Inflammatory macrophage treated with lipopolysaccharide for 1 hour (primary cell): ENCODE measurements at places on chromosomes 1 and 21.
A peak's percentile ranks its signal among the peaks of the same experiment; 100 is the strongest.

DNA sequence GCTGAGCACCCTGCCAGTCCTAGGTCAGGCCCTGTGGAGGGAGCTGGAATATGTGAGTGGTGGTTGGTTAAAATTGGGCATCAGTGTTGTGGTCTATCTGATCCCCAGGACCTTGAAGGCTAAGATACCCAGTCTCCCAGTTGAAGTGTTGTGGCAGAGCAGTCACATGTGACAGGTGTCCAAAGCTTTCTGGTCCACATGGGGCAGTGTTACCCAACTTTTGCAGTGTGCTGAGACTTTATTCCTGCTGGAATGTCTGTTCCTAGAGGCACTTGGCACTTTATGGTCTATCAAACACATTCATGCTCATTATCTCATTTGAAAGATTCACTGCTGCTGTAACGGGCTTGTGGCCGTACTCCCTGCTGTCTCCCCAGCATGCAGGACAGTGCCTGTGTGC is 21.0 kb upstream of the LORICRIN start:
- no peak for DNase-seq

DNA sequence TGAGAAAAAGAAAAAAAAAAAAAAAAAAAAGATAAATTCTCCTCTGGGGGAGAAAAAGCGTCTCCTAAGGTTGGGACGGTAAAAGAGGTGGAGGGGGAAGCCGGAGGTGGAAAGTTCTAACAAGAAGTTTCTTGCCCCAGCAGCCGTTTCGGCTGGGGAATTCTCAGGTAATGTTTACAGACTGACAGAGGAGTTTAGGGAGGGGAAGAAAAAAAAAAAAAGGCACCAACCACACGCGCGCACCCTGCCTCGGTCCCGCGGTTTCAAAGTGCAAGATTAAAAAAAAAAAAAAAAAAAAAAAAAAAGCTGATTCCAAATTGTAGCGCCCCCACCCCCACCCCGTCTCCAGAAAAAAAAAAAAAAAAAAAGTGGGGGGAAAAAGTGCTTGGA is 504 bp downstream of the DHRS3 start:
- DNase-seq: peak; percentile 12

DNA sequence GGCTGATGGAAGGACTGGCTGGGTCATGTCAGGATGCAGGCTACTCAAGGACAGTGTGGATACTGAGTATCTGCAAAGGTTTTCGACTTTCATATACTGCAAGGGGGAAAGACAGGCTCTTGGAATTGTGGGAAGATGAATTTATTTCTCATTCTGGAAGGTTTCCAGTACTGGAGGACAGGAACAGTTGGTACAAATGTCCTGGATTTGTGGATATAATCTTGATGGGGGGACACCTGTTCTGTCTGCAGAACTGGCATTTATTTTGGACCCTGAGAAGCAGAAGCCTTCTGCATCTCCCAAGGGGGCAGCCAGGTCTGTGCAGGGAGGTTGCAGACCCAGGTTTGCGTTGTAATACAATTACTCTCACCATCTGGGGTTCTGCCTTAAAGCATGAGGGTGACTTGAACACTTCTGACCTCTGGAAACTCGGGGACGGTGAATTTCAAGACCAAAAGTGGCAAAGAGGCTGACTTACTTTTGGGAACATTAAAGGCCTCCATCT is 65.8 kb downstream of the NOS1AP start:
- no peak for DNase-seq

DNA sequence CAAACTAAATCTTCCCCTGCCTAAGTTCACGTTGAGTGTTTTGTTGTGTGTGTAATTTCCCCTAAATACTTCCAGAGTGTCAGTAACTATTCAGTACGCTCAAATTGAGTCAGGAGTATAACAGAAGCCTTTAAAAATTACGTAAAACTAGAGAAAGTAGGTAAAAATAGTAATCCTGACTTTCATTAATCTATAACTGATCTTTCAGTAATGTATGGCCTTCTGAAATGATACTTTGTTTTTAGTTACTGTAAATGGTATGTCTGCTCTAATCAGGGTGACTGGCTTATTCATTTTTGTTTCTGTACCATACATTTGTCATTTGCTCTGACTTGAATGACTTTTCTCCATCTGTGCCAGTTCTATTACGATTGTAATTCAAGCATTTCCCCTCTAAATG is 29.4 kb downstream of the MIER1 start:
- DNase-seq: no peak

DNA sequence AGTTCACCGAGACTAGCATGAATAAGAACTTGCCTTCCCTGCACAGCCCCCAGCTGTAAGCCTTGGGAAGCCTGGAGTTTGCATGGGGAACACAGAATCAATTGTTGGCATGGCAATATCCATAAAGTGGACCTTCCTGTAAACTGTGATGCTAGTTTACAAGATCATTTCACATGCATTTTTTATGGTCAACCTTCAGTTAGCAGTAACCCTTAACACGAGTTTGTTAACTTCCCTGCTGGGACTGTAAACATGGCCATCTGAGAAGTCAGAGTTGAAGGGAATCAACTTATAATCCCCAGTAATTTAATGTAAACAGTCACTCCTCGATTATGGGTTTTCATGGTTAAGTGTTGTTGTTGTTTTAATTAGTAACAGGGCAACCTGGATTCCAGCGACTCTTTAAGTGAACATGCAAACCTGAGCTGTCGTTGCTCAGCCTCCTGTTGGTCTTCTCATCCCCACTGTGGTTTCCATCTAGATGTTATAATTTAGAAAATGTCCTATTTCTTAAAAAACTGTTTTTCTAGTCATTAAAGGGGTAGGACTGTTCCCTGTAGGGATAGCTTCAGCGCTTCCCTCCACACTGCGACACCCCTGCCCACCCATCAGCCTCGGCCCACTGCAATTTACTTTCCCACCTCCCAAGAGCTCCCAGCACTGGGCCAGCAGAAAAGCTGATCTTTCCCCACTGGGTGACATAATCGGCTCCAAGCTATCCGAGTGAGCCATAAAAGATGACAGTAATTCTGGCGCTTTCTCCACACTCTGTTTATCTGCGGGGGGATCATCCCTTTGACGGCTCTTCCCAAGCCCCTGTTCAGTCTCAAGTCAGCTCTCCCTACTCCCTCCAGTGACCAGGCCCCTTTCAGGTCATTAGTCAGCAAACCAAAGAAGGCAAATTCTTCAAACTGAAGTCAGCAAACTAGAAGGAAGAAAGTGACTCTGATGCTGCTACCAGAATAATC is 107.6 kb upstream of the IPO9 start:
- no peak for DNase-seq

- no peak for DNase-seq
Observed at GRCh38 chr21:20968391-20968790, 29.8 kb upstream of the NCAM2 start.

DNA sequence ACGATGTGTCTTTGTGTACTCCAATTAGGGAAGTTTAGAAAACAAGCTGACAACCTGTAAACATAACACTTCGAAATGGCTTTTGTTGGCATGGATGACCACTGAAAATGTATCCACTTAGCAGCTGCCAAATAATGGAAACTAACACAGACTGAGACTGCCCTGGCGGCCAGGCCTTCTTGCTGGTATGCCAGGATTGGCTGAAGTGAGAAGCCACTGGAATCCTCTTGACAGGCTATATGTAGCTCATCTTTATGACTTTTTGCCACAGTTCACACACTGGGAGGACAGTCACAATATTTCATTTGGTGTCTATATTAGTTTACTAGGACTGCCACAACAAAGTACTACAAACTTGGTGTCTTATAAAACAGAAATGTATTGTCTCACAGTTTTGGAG is 12.9 kb upstream of the CTBS start:
- DNase-seq: no peak

DNA sequence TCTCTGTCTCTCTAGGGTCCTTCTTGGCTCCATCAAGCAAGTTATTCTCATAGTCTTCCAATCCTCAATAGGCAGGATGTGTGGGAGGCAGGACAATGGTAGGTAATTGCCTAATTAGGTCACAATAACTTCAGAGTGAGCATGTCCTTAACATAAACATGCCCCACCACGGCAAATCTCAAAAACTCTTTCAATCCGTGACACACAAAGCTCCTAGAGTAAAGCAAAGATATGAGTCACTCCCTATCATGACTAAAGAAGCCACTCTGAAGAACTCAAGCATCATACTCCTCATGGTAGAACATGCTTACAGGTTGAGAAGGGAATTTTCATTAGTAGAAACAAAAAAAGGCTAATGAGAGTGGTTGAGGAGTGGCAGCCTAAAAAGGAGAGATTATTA is 4.9 kb downstream of the HAO2 start:
- DNase-seq: no peak

DNA sequence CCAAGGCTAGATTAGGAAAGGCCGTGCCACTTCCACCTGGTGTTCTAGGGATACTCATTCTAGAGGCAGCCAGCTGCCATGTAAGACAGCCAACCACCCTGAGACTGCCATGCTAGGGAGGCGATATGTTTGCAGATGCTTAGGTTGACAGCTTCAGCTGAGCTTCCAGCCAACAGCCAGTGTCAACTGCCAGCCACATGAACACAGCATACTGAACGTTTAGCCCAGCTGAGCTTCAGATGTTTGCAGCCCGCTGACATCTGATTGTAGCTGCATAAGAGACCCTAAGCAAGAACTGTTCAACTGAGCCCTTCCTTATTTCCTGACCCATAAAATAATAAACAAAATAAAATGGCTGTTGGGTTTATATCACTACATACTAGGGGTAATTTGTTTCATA is 5.0 kb upstream of the KCNC4 start:
- DNase-seq: no peak

DNA sequence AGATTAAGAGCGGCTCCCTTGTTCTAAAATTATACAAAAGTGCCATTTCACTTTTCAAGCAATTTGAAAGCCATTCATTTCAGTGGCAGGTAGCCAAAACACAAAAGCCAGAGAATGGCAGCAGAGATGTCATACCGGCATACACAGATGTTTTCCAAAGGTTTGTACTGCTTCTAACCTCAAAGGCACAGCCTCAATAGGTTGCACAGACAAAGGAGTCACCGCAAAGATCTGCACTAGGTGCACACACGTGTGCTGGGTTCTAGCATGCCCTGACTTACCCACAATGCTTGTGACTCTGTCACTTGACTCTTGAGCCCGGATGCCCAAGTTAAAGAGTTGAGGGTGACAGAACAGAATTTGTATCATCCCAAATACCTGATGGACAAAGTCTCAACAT is 448.9 kb upstream of the ADGRL2 start:
- no peak for DNase-seq

DNA sequence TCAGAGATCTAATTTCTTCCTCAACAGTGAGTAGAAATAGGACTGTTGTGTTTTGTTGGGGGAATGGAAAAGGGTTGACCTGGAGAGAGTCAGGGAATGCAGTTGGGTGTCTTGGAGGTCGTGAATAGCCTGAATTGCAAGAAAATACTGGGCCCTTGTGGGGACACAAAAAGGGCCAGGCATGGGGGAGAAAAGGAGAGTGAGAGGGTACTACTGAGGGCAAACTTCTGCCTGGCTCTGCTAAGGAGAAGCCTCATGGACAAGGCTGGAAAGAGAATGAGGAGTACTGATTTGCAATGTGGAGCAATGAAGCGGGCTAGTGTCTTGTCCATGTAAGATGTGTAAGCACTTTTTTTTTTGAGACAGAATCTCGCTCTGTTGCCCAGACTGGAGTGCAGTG is 96.2 kb upstream of the IRF2BP2 start:
- DNase-seq: no peak

- DNase-seq: no peak
Observed at GRCh38 chr1:168720839-168721238, 8.2 kb downstream of the DPT start.

GRCh38 chr1:228003461-228004330 is 3.1 kb upstream of the WNT3A start:
- no peak for DNase-seq

- DNase-seq: no peak
Observed at GRCh38 chr21:40334159-40334558, 466.9 kb downstream of the PCP4 start.

GRCh38 chr1:7491109-7491817 is 279.8 kb upstream of the VAMP3 start:
- no peak for DNase-seq

- no peak for DNase-seq
Observed at GRCh38 chr1:202012544-202013478, 2.4 kb downstream of the ELF3 start.

DNA sequence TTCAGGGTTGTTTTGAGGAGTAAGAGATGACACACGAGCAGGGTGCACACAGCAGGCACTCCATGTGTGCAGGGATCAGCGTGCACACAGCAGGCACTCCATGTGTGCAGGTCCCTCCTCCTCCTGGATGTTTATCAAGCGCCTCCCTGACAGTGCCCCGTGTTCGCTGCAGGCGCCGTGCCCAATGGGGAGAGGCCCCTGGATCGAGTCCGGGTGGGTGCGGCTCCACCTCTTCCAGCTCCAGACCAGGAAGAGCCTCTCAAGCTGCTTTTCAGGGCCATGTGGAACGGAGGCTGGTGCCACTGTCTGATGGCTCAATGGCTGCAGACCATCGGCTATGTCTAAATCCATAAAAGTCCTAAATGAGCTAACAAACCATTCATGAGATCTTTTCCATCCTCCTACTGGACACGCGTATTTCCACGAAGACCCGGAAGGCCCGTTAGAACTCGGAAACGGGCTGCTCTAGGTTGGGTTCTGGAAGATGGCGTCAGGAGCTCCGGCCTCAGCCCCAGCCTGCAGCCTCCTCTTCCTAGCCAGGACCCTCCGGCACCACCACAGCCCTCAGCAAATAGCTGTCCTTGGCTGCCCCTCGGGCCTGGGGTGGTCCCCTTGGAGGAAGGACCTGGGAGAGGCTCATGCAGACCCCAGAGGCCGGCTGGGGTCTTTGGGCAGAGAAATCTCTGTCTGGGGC is 36.0 kb downstream of the RRP1 start:
- DNase-seq: no peak

GRCh38 chr1:151898519-151898991 is 10.8 kb downstream of the THEM4 start:
- DNase-seq: no peak
